Omental fat pad (tissue), 4 donors: ENCODE measurements at places on chromosomes 12 and 14.

- DNase-seq: no peak
Measured at GRCh38 chr12:47376927-47377326, 297.2 kb upstream of the AMIGO2 start.

- DNase-seq: no peak
Measured at GRCh38 chr14:51534610-51535011, 117.1 kb upstream of the FRMD6 start.

DNA sequence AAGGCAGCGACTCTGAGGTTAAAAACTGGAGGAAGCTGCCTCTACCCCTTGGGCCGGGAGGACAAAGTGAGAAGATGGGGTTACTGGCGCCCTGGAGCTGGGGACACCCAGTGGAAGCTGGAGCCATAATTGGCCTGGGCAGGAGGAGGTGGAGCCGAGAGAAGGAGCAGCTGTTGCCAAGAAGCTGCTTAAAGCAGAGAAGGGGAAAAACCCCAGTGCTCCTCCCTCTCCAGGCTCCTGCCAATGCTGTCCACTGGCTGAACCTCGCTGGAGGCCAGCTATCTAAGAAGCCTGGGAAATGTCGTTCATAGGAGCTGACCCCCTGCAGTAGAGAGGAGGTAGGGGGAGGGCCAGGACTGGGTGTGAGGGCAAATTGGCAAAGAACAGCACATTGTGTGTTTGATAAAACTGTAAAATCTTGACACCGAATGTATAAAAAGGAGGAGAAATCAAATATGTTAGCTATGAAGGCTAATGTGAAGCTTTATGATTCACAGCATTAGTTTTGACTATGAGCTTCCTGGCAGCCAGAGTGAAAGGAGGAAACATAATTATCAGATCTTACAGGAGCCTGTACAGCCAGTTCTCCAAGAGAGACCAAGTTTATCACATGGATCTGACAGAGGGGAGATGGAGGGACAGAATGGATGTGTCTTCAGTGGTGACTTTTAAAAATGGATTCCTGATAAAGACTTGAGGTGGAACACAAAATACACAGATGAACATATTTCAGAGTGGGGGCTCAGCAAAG, 9.5 kb downstream of the HHIPL1 start:
- DNase-seq: no peak

DNA sequence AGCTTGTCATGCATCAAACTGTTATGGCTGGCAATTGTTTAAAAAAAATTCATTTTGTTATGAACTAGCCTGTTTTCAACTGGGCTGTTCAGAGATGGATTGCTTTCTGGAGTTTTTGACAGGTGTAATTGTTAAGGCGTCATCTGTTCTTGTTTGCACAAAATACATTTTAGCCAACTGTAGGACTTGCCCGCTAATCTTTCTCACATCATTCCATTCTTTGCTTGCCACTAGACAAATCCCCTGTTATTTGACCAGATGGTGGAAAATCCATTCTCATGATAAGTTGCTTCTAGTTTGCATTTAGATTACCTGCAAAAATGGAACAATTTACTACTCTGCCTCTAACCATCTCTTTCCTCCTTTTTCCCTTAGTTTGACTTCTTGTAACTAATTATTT, 114.3 kb downstream of the NPAS3 start:
- no peak for DNase-seq

GRCh38 chr14:21255385-21256101, 13.7 kb downstream of the HNRNPC start:
- no peak for DNase-seq
